HCT116 (cell line): ENCODE measurements at places on chromosomes 13 and 19.
A peak's percentile ranks its signal among the peaks of the same experiment; 100 is the strongest.

GRCh38 chr13:90445179-90445578, 902.3 kb upstream of the MIR17HG start:
- peak; percentile 10 for DNase-seq

- no peak for DNase-seq
Measured at GRCh38 chr19:19591133-19591825, 27.2 kb downstream of the PBX4 start.

- DNase-seq = no peak
Measured at GRCh38 chr13:50691176-50691680, 152.3 kb downstream of the DLEU7 start.

DNA sequence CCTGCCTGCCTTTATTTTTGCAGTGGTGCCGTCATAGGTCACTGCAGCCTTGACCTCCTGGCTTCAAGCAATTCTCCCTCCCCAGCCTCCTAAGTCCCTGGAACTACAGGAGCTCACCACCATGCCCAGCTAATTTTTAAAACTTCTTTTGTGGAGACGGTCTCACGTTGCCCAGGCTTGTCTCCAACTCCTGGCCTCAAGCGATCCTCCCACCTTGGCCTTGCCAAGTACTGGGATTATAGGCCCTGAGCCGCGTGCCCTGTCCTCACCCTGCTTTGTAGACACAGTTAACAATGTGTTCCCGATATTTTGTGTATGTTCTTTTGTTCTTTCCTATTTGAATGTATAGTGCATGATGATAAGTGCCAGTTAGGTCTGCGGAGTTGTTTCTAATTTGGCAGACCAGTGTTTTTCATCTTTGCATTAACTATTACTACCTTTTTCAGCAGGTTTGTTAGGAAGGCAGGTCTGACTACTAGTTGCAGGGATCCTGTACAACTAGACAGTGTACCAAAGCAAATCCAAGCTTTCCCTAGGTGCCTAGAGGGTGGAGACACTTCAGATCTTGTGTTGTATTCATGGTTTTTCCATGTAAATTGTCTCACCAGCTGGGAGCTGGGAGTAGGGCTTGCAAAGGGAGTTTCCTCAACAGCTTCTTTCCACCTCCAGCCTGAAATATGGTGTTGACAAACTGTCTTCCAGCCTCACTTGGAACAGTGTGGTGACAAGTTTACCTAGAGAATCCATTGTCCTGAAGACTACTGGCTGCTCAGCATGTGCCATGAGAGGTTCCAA, 9.5 kb upstream of the WTIP start:
- no peak for DNase-seq

- DNase-seq = no peak
Measured at GRCh38 chr13:76216729-76217128, 580.6 kb downstream of the LMO7 start.

DNA sequence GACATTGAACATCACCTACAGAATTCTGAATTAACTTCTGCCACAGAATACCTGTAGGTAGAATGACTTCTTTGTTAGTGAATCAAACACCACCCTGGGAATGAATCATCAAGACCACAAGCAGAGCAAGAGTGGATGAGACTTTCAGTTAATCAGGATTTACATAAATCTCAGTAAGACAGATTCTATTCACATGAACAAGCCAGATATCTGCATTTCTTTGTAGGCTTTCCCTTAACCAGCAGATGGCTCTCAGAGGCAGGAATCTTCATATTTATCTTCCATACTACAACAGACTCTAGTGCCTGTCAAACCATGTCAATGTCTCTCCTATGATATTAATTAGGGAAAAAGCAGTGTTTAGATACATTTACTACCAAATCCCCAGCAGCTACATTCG, 412.1 kb downstream of the KLF12 start:
- peak; percentile 51 for DNase-seq

- no peak for DNase-seq
Measured at GRCh38 chr13:50357136-50357535, 341.9 kb downstream of the KCNRG start.

GRCh38 chr13:73082471-73082870, 23.7 kb downstream of the KLF5 start:
- no peak for DNase-seq

DNA sequence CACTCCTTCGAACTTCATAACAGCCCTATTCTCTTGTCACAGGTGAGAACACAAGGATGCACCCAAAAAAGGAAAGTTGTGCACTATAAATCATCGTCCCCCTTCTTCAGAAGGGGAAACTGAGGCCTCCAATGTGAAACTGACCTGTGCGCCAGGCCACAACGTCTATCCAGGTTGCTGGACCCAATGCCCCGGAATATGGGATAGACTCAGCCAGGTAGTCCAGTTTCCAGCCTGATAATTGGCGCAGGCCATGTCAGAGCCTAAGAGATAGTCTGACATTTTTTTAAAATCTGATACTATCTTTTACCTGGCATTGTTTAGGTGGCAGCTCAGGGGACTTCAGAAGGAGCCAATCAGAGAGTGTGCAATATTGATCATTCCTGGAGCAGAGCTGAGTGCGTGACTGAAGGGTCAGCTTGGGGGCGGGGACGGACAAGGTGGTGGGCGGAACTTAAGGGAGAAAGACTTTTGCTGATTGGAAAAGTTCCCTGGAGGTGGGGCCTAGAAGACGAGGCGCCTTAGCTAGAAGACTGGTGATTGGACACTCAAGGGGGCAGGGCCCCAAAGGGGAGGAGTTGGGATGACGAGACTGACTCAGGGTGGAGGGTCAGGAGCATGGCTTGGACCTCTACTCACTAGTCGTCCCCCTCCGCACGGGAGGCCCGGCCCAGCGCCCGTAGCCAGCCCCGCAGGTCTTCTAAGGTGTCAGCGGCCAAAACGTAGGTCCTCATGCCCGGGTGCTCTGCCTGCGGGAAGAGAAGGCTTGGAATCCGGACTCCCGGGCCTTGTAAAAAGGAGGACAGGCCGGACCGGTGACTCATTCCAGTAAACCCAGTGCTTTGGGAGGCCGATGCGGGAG, 8.5 kb downstream of the PLEKHA4 start:
- DNase-seq = no peak
